ENCODE measurements at places on chromosomes 4 and X.

DNA sequence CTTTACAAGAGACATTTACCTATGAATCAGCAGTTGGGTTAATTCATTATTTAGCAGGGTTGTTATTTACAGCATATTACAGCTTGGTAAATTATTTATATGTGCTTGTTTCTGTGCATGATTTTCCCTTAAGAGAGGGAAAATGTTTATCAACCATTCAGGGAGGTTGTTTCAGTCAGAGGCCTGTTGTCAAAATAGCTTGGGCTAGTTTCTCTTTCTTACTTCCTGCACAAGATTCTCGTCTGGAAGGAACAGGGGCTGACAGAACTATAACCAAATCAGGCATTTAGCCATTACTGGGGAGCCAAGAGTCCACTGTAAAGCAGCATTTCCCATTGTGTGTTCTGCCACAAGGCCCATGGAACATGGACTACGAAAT lies 135.8 kb downstream of the HS6ST2 start:
- DNase-seq: no peak

GRCh38 chrX:10395643-10396042 lies 224.7 kb downstream of the MID1 start:
- DNase-seq: no peak

GRCh38 chrX:113947548-113947947 lies 636.3 kb upstream of the HTR2C start:
- no peak for DNase-seq

DNA sequence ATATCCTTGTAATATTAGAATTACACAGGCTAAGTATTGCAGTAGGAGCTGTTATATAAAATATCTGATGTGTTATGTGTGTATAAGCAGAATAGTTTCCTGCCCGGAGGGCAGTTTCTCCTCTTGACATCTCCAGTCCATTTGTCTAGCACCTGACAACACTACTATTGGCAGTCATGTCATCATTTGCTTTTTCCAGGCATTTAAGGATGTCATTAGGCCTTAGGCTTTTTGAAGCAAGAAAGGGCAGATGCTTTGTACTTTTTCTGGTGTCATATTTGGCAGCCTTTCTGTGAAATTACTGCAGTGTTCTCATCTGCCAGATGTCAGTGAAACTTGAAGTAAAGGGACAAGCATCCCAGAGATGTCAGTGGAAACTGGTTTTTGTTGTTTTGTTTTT lies 2017.6 kb upstream of the IGFBP7 start:
- DNase-seq: no peak
